Fibroblast of villous mesenchyme (primary cell): ENCODE measurements at places on chromosomes 4 and X. TPM values are rescaled to one million over a fixed set of nuclear protein-coding genes. Genes with fewer than 3 reads are reported as not detected.

DNA sequence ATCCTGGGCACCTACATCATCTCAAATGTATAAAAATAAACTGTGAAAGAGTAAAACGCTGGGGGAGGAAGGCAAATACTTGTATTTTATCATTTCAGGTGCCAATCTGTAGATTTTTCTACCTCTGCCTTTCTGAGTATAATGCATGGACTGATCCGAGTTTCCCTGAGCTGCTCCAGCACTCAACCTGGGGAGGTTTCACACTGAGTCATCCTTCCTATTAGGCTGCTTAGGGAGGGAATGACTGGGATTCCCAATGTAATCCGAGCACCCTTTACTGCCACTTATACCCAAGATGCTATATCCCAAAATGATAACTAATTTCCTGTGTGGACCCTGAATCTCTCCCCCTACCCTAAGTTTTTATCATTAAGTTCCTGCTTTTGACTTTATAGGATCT is 126.6 kb downstream of the HNRNPD start:
- DNase-seq, result no peak

DNA sequence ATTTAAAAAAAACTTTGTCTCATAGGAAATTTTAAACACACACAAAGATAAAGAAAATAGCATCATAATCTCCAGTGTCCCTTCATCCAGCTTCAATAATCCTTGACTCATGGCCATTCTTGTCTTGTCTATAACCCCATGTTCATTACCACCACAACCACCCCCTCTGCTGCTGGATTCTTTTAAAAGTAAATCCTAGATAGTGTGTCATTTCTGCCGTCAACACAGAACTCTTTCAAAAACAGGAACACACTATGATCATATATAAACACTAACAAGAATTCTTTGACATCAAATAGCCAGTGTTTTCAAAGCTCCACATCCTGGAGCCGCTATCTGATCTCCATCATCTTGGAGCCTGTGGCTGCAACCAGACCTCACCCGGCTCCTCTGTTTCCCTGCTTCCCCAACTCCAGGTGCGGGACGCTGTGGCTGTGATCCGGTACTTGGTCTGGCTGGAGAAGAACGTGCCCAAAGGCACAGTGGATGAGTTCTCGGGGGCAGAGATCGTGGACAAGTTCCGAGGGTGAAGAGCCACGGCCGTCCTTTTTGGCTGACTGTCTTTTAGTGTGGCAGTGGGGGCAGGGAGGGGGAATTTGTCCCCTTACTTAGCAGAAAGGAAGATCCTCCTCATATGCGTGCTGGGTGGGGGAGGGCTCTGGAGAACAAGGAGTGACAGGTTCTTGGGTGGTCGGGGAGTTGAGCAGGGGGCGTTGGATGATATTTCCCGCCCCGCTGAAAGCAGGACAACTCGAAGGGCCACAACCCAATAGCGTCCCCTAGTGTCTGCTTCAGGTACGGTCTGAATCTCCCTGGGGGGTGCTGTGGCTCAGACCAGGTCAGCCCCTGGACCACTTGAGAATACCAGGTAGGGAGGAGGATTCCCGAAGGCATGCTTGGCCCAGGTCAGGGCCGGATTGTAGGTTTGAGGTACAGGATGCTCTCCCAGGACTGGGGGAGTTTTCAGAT is 15.6 kb downstream of the XPNPEP2 start:
- no peak for DNase-seq

DNA sequence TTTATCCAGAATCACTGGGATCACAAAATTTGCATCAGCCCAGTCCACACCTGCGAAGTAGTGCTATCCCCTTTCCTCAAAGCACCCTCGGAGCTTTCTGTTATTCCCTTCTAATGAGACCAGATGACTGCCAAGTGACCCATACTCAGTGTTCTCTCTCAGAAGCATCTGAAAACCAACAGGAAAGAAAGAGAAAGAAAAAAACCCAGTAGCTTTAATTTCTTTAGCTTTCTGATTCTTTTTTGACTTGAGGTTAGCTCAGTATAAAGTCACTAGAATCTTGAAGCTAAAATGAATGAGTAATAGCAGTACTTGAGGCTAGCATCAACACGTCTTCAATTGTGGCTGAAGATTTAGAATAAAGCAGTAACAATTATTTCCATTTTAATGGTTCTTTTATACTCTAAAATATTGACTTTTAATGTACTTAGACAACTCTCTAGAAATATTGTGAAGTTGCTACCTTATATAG is 124.4 kb downstream of the ANK2 start:
- no peak for DNase-seq

The FOXR2 gene
- total RNA-seq, result not detected in 2 replicates

The FAM9B gene
- not detected in 2 replicates for total RNA-seq
